NCI-H1105 treated with DMSO at 0.1 percent for 48 hours (cell line): ENCODE measurements at places on chromosomes 7 and 10.

DNA sequence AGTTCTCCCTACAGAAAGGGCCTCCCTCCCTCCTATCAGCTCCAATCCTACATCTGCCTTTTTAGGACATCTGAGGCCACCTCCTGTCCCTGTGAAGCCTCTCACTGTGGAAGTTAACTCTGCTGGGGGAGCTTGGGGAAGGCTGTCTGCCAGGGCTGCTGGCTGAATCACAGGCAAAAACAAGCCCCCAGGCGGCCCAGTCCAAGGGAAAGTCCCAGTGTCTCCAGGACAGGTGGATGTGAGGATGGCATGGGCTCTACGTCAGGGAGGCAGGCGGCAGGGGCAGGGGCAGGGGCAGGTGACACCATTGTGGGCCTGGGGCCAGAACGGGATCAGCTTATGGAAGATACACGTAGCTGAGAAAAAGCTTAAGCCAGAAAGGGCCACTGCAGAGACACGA is 240.2 kb downstream of the MAD1L1 start:
- no peak for DNase-seq

- peak; percentile 44 for DNase-seq
These were observed 740 bp downstream of the ANXA7 start for GRCh38 chr10:73413108-73413527.

DNA sequence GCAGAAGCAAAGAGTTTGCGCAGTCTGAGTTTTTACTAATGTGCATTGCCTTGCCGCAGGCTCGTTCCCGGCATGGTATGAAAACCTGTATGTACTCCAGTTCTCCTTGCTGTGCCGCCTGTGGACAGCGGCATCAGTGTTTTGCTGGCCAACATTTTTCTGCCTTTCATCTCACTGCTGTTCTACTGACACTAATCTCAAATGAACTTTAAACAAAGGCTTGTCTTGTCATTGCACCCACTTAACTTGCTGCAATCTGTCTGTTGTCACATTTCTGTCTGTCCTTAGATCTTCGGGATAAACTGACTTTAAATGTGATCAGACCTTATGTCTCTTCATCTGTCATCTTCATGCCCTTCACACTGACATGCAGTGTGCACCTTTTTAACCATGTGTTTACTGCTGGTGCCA is 71.7 kb upstream of the ZNRF2 start:
- DNase-seq: no peak

- no peak for DNase-seq
These were observed 131.8 kb downstream of the PTPN20 start for GRCh38 chr10:47042780-47043750.

DNA sequence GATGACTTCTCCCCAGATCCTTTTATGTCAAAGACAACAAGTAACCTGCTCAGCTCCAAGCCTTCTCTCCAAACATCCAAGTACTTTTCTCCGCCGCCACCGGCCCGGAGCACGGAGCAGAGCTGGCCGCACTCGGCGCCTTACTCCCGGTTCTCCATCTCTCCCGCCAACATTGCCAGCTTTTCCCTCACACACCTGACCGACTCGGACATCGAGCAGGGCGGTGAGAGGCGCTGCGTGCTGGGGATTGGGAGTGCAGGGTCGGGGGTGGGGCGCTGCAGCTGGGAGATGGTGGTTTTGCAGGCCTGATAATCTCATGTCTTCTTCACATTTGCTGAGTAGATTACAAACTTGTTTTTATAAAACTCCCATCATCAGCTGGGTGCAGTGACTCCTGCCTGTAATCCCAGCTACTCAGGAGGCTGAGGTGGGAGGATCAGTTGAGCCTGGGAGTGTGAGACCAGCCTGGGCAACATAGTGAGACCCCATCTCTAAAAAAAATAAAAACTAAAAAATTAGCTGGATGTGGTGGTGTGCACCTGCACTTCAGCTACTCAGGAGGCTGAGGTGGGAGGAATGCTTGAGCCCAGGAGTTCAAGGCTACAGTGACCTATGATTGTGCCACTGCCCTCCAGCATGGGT is 7.2 kb upstream of the BHLHA15 start:
- no peak for DNase-seq

GRCh38 chr7:38507384-38507783 is 123.8 kb downstream of the AMPH start:
- no peak for DNase-seq
